Stimulated activated CD8-positive, alpha-beta memory T cell treated with anti-CD3 and anti-CD28 coated beads, Interleukin-12 subunit alpha, Interleukin-12 subunit beta, amount 100 ng/mL, for 1 hour (primary cell): ENCODE measurements at places on chromosomes 5 and 9.

DNA sequence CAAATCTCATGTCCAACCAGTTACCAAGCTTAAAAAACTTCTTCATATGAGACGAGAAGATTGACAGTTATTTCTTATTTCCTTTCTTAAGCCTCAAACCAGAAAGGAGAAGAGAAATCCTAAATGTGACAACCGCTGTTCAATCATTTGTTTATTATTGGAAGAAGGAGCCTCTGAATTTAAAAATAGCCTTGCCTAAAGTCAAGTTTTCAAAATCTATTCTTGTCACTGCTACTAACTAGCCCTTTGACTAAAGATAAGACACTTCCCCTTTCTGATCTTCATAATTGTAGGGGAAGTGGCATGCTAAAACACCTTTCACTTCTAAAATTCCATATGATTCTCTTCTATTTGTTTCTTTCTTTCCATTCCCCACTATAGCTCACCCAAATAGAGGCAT, 106.2 kb upstream of the EMB start:
- no peak for DNase-seq

- DNase-seq: no peak
These were observed 74.2 kb downstream of the C9orf152 start for GRCh38 chr9:110133608-110134210.

- DNase-seq: no peak
These were observed at the start of gene ARL10 for GRCh38 chr5:176365351-176366231. ARL10 (plus strand) TSS chr5:176365487; CDS start chr5:176365564, 77 bp downstream.

DNA sequence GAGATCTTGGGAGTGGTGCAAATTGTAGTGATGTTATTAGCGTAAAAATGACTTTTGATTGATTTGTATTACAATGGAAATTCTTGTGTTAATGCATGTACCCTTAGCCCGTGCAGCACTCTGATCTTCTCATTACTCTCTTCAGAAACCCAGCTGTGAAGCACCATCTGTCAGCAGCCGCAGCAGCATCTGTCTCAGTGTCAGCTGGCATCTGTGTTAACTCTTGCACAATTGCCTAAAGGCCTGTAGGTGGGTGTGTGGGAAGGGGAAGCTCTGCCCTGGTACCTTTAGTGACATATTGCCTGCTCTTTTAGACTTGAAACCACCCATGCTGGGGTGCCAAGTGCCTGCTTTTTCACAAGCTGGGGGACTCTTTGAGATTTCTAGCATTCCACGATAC, 101.3 kb downstream of the FBXL7 start:
- DNase-seq: no peak

- DNase-seq: no peak
These were observed 36.0 kb downstream of the B4GALT1 start for GRCh38 chr9:33130961-33131789.

GRCh38 chr5:174093123-174093522, 47.6 kb downstream of the NSG2 start:
- DNase-seq: no peak
